NCI-H510A treated with DMSO at 0.1 percent for 48 hours (cell line): ENCODE measurements at places on chromosomes 6 and 20.

DNA sequence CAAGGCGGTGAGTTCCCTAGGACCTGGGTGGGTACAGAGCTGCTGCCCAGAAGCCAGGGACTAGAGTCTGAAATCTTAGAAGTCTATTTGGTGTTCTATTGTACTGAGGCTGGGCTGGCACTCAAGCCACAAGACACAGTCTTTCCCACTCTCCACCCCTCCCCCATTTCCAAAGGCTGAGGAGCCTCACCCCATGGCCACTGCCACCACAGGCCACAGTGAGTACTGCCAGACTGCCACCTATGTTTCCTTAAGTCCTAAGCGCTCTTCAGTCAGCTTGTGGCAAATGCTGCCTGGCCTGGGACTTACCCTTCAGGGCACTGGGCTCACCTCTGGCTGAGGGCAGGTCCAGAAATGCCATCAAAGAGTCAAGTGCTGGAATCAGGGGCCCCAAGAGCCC, 469.3 kb downstream of the HAO1 start:
- DNase-seq, result no peak

DNA sequence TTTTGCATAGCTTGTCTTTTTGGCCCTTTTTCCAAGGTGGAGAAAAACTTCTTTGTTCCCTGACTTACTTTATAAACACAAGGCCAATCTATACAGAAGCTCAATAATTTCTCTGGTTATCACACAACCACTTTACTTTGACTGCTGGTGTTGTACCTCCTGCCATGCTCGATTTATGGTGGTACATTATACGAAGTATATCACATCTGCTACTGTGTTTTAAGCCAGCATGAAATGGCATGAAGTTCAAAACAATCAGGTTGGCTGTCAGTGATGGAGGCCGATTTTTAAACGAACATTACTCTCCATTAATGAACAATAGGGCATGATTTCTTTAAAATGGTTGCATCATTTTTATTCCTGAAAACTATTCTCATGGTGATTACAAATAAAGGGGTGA, 21.0 kb upstream of the ATXN1 start:
- no peak for DNase-seq

- DNase-seq, result no peak
Measured at GRCh38 chr6:30331981-30332380, 5.3 kb downstream of the TRIM39 start.

- peak; percentile 21 for DNase-seq
Measured at GRCh38 chr20:14441201-14441600, 103.8 kb upstream of the FLRT3 start.

GRCh38 chr20:59673998-59674445, 69.7 kb downstream of the PHACTR3 start:
- no peak for DNase-seq

GRCh38 chr20:10618611-10619245, 55.1 kb downstream of the JAG1 start:
- no peak for DNase-seq

DNA sequence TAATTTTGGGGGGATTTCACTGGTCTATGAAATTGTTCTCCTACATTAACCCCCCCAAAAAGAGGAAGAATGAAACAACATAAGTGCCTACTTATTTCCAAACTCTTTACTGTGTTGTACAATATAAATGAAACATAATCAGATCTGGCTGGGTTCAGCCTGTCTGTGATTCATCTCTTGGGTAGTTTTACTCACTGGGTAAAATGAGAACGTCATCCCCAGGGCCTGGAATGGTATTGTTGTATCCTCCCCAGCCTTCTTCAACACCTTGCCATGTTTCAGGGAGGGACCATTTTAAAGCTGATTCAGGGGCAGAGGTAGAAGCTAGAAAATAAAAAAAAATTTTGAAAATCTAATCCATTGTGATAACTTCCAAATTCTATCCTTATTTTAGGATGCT, 256.7 kb downstream of the PKHD1 start:
- DNase-seq, result no peak

- no peak for DNase-seq
Measured at GRCh38 chr6:20660534-20660933, 126.3 kb downstream of the CDKAL1 start.

DNA sequence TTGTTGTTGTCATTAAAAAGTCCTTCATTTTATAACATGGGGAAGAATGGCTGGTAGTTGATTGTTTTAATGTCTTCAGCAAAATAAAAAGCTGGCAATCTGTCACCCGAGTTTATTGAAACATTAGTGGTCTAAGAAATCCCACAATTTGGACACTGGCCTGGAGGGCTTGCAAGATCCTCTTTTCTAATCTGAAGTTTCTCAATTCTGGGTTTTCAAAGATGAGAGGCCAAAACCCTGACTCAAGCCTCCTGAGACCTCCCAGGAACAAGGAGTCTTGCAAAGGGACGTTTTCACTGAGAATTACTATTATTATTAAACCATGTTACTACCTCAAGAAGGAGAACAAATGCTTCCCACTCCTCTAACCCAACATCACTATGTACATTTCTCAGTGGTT, 19.5 kb downstream of the MAP1LC3A start:
- DNase-seq, result no peak

GRCh38 chr20:47127999-47128398, 228.5 kb downstream of the ZMYND8 start:
- DNase-seq, result no peak

- no peak for DNase-seq
Measured at GRCh38 chr20:59996108-59996507, 37.9 kb downstream of the CDH26 start.

GRCh38 chr20:40335901-40336351, 353.1 kb downstream of the MAFB start:
- no peak for DNase-seq

GRCh38 chr20:63680857-63681608, 15.4 kb upstream of the TNFRSF6B start:
- DNase-seq, result no peak

GRCh38 chr6:164531736-164532135, 777.7 kb downstream of the C6orf118 start:
- DNase-seq, result no peak

GRCh38 chr20:46145713-46146112, 27.6 kb downstream of the CD40 start:
- DNase-seq, result no peak

- DNase-seq, result no peak
Measured at GRCh38 chr6:88413459-88413858, 247.3 kb upstream of the CNR1 start.

DNA sequence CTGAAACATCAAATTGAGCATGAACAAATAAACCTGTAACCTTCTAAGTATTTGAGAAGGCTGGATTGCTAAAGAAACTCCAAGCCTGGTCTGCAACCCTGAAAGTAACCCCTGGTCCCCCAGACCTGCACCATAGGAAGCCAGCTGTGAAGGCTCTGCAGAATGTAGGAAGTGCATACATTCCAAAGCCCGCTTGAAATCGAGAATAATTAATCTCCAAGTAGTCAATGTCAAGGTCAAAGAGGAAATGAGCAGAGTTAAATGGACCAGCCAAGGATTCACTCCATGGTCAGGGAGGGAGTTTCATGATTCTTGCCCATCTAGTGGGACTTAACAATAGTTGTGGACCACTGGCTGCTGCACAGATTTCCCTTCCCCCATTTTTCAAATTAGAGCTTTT, 107.6 kb upstream of the RNF24 start:
- no peak for DNase-seq
